ENCODE measurements at places on chromosomes 2 and 18. TPM values are rescaled to one million over a fixed set of nuclear protein-coding genes. Genes with fewer than 3 reads are reported as not detected.

DNA sequence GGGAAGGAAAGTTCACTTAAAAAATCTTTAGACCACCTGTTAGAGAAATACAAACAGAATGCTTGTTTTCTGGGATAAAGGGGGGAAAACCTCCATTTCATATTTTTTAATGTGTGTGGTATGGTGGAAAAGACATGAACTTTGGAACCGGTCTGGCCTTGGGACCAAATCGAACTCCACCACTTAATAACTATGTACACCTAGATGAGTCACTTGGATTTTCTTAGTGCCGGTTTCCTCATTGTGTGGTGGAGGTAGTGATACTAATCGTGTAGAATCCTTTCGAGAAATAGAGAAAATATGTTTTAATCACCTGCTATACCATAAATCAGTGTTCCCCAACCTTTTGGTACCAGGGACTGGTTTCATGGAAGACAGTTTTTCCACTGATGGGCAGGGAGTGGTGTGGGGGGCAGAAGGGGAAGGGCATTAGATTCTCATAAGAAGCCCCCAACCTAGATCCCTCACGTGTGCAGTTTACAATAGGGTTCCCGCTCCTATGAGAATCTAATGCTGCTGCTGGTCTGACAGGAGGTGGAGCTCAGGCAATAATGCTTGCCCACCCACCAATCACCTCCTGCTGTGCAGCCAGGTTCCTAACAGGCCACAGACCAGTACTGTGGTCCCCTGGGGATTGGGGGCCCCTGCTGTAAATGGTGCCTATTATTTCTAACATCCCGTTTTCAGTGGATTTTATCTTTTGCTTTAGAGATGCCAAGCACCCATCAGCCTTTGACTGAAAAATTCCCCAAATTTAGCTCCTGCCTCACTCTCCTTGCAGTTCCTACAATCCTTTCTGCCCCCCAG is 308.8 kb downstream of the PRKCE start:
- peaks cover 19% of the 10 kb centered on the region for H3K4me1 ChIP-seq
- no peaks in the 10 kb centered on the region for H3K27me3 ChIP-seq
- no peak for DNase-seq

- H3K4me1 ChIP-seq = no peaks in the 10 kb centered on the region
- no peaks in the 10 kb centered on the region for H3K36me3 ChIP-seq
- no peak overlapping the region for H3K4me3 ChIP-seq
- no peak overlapping the region for H3K27ac ChIP-seq
- no peak for DNase-seq
These were observed 40.4 kb downstream of the LCT start for GRCh38 chr2:135796606-135797005.

GRCh38 chr18:42100911-42101310 is 145.9 kb downstream of the PIK3C3 start:
- no peak overlapping the region for H3K27ac ChIP-seq
- DNase-seq = no peak
- no peaks in the 10 kb centered on the region for H3K4me1 ChIP-seq

GRCh38 chr18:79983793-79984192 is 4.6 kb downstream of the TXNL4A start:
- no peak overlapping the region for H3K4me3 ChIP-seq
- peaks cover 8% of the 10 kb centered on the region for H3K36me3 ChIP-seq
- DNase-seq = no peak
- H3K4me1 ChIP-seq = peaks cover 5% of the 10 kb centered on the region
- H3K27me3 ChIP-seq = no peaks in the 10 kb centered on the region

DNA sequence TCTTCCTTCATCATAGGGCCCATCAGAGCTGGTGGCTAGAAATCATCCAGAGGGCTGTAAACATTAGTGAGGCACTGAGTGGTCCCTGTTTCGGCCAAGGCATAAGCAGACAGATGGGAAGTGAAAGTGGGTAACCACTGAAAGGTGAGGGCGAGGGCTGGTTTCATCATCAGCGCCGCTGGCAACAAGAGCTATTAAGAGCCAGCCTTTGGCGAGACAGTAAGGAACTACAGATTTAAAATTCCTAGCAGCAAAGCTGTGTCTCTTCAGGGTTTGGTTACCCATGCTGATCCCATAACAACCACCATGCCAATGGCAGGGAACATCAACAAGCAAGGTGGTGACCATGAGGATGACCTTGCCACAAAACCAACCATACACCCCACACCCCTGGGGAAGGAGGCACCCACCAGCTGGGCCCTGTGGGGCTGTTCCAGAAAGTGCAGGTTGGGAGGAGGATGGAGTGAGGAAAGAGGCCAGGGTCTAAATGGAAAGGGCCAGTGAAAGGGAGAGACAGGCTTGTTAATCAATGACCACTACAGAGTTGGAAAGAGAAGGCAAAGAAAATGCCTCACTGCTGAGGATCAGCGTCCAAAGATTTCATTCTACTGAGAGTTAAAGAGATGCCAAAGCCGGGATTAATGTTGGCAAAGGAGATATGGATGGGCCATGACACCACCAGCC is 9.0 kb upstream of the SLC20A1 start:
- H3K4me1 ChIP-seq = no peaks in the 10 kb centered on the region
- no peak for DNase-seq
- no peaks in the 10 kb centered on the region for H3K27me3 ChIP-seq
- no peak overlapping the region for H3K4me3 ChIP-seq
- H3K27ac ChIP-seq = no peak overlapping the region

DNA sequence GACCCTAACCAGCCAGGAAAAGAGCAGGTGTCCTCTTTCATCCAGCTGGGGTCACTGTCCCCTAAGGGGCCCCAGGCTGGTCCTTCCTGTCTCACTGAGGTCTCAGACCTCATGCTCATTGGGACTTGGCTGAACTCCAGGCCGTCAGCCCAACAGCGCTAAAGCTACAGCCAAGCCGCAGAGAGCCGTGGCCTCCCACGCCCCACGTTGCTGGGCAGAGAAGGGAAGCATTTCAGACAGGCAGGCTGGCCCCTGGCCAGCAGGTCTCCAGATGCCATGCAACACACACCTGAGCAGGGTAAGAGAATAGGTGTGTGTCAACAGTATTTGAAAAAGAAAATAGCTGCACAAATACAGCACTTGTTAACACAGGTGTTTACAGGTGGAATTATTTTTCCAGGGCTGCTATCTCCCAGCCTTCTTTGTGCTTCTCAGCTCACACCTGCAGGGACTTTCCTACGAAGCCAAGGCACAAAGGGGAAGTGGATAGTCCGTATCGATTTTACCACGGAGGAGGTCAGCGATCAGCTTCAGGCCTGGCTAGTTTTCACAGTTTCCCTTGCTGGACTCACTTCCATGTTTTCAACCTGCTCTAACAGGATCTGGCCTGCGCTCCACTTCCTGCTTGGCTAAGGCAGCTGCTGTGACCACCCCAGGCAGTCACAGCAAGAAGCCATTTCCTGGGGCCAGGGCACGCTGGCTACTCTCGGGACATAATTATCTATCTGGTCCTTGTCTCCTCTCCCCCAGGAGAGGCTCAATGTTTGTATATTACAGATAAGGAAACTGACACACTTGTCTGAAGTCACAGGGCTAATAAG is 156.1 kb upstream of the ID2 start:
- no peak overlapping the region for H3K27ac ChIP-seq
- H3K4me3 ChIP-seq = no peak overlapping the region
- H3K36me3 ChIP-seq = no peaks in the 10 kb centered on the region
- H3K27me3 ChIP-seq = no peaks in the 10 kb centered on the region
- no peaks in the 10 kb centered on the region for H3K4me1 ChIP-seq
- peak; percentile 80 for DNase-seq

DNA sequence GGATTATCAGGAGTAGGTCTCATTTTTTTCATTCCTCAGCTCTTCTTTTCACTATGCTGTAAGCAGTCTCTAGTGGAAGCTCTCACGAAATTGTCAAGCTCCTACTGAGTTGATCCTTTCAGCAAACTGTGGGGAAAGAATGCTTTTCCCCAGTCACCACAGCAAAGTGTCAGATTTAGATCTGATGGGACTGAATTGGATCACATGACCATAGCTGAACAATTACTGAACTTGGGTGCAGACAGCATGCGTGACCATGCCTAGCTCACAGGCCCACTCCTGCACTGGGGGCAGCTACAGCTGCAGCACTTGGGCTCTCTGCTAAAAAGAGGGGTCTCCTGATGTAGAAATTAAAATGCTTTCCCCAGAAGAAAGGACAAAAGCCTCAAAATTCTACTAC is 3.1 kb downstream of the ARHGAP15 start:
- no peak for DNase-seq
- no peak overlapping the region for H3K27ac ChIP-seq
- no peaks in the 10 kb centered on the region for H3K27me3 ChIP-seq
- H3K4me3 ChIP-seq = no peak overlapping the region
- no peaks in the 10 kb centered on the region for H3K4me1 ChIP-seq
- no peaks in the 10 kb centered on the region for H3K36me3 ChIP-seq

DNA sequence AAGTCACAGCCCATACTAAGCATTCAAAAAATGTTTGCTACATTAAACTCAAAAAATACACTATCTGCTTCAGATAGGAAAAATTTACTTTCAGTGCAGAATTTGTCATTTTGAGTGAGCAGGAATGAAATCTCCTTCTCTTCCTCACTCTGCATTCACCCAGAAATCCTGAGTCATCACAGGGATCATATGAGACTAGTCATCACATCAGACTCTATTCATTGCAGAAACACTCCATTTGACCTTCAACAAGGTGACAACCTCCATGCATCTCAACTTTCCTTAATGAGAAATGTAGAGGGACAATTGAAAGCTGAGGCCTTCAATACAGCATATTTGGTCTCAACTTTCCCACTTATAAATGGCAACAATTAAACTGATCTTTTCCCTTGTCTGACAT is 130.4 kb upstream of the CYP26B1 start:
- DNase-seq = no peak
- H3K36me3 ChIP-seq = no peaks in the 10 kb centered on the region

DNA sequence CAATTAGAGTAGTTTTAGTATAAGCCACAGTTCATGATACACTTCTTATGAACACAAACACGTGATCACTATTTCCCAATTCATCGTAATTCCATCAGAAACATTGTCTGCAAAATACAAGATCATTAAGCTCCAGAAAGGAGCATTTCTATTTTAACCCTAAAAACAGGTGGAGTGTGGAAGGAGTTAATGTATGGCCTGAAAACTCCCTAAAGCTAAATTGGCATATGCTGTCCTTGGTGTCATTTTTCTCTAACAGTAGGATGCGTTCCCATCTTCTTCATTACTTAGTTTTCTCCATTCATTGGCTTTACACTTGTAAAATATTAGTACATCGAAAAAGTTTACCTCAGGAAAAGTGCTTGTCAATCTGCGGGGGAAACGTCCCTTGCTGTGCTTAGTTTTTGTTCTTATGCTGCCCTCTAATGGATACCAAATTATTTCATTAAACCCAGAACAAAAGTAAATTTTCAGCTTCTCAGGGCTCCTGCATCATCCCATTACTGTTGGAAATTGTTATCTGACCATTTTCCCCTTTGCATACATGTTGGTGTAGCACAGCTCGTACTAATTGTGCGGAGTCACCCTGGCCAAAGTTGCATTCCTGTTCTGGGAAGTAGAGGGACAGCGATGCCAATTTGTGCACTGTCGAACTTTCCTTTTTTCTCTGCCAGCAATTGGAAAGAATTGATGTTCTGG is 153.4 kb downstream of the GPD2 start:
- H3K27me3 ChIP-seq = no peaks in the 10 kb centered on the region
- no peak for DNase-seq
- no peak overlapping the region for H3K4me3 ChIP-seq
- H3K36me3 ChIP-seq = no peaks in the 10 kb centered on the region

- H3K27ac ChIP-seq = no peak overlapping the region
- H3K36me3 ChIP-seq = no peaks in the 10 kb centered on the region
- no peaks in the 10 kb centered on the region for H3K27me3 ChIP-seq
- H3K4me3 ChIP-seq = no peak overlapping the region
These were observed 268.0 kb downstream of the NR4A2 start for GRCh38 chr2:156064540-156064939.

DNA sequence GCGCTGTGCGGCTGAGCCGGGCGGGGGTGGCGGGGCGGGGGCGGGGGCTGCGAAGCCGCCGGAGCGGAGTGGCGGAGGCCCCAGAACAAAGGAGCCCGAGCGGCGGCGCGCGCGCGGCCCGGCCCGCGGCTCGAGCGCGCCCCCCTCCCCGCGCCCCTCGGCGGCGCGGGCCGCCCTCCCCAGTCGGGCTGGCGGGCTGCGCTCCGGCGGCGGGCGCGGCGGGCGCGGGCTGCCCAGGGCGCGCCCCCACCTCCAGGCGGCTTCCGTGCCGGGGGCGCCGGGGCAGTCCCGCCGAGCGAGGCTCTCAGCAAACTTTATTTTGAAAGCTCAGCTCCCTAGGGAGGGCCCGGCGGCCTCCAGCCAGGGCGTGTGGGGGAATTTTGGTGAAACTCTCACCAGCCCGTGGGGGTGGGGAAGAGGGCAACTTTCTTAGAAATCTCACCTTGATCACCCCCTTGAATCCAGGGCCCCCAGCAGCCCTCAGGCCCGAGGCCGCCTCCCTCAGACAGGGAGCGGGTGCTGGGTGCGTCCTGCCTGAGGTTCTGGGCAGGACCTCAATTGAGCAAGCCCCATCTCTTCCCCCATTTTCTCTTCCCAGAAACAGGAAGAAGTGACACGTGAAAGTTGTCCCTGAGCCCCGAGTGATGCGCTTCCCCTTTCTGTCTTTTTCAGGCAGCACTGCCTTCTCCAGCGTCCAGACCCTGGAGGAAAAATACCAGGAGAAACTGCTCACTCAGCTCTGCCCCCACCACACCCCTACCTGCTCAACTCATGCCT is 786 bp downstream of the TET3 start:
- H3K36me3 ChIP-seq = no peaks in the 10 kb centered on the region
- no peak for DNase-seq

Gene ZC3H6
- 1.5 TPM for total RNA-seq

Gene CCDC85A
- total RNA-seq = 15.0 TPM

Gene STK36
- 17.7 TPM for total RNA-seq
